H9 (cell line): ENCODE measurements at places on chromosomes 7 and 10.

GRCh38 chr10:99993701-99994689 is 15.8 kb downstream of the DNMBP start:
- H3K27me3 ChIP-seq, result no peaks in the 10 kb centered on the region
- no peak for DNase-seq
- no peak overlapping the region for H3K4me3 ChIP-seq
- H3K36me3 ChIP-seq, result no peaks in the 10 kb centered on the region
- no peaks in the 10 kb centered on the region for H3K4me1 ChIP-seq

- H3K4me1 ChIP-seq, result no peaks in the 10 kb centered on the region; the same call in 1 of the 2 replicates
- no peak overlapping the region for H3K27ac ChIP-seq
- no peak overlapping the region for H3K4me3 ChIP-seq
- no peak for DNase-seq
- H3K27me3 ChIP-seq, result no peaks in the 10 kb centered on the region
Measured at GRCh38 chr10:61752111-61753011, 89.6 kb downstream of the CABCOCO1 start.

DNA sequence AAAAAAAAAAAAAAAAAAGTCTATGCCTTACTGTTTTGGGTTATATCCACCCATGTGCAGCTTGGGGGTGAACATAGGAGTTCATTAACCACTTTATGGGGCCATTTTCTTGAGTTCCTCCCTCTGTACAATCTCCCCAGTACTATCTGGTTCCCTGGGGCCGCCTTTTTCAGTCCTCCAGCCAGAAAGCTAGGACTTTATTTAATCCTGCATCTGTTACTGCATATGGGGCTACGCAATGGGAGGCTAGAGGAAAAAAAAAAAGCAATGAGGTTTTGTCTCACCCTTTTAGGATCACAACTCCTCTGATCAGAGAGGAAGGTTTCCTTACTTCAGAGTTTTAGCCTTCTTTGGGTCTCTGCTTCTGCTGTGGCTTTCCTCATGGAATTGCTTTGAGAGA is 51.0 kb downstream of the BTRC start:
- no peaks in the 10 kb centered on the region for H3K36me3 ChIP-seq
- H3K27ac ChIP-seq, result no peak overlapping the region

GRCh38 chr7:75977743-75978142 is 16.7 kb downstream of the TMEM120A start:
- H3K27me3 ChIP-seq, result no peaks in the 10 kb centered on the region
- no peak overlapping the region for H3K4me3 ChIP-seq
- no peak for DNase-seq
- peaks cover 39% of the 10 kb centered on the region for H3K36me3 ChIP-seq
- H3K27ac ChIP-seq, result no peak overlapping the region

DNA sequence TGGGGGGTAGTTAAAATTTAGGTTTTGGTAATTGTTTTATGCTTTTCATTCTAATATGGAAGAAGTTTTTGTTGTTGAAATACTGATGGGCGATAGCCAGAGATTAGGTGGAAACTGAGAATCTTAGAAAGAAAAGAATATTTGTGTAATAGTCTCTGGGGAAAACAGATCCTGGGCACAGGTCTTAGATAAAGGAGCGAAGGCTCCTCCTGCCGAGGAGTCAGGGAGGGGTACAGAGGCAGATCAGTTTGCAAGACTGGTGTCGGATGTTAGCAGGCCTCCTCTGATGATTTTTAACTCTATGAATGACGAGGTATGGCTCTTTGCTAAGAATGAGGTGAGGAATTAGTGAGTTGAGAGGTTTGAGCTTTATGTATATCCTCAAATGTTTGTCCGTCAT is 339.7 kb downstream of the HGF start:
- no peak overlapping the region for H3K4me3 ChIP-seq
- no peak overlapping the region for H3K27ac ChIP-seq
- no peak for DNase-seq
- no peaks in the 10 kb centered on the region for H3K27me3 ChIP-seq

- peaks cover 4% of the 10 kb centered on the region; the same call in 2 of the 3 replicates for H3K36me3 ChIP-seq
- H3K4me3 ChIP-seq, result no peak overlapping the region
- no peaks in the 10 kb centered on the region for H3K27me3 ChIP-seq
Measured at GRCh38 chr7:78703391-78703790, 750.1 kb downstream of the MAGI2 start.

GRCh38 chr7:50818324-50818723 is 35.6 kb upstream of the GRB10 start:
- H3K36me3 ChIP-seq, result no peaks in the 10 kb centered on the region
- H3K27ac ChIP-seq, result no peak overlapping the region
- peaks cover 7% of the 10 kb centered on the region; the same call in 1 of the 2 replicates for H3K4me1 ChIP-seq
- H3K4me3 ChIP-seq, result no peak overlapping the region
- no peaks in the 10 kb centered on the region for H3K27me3 ChIP-seq
- no peak for DNase-seq

GRCh38 chr7:16794986-16795385 is 9.8 kb downstream of the AGR2 start:
- H3K4me1 ChIP-seq, result no peaks in the 10 kb centered on the region
- no peak overlapping the region for H3K27ac ChIP-seq
- no peaks in the 10 kb centered on the region for H3K36me3 ChIP-seq
- no peak overlapping the region for H3K4me3 ChIP-seq
- no peak for DNase-seq

DNA sequence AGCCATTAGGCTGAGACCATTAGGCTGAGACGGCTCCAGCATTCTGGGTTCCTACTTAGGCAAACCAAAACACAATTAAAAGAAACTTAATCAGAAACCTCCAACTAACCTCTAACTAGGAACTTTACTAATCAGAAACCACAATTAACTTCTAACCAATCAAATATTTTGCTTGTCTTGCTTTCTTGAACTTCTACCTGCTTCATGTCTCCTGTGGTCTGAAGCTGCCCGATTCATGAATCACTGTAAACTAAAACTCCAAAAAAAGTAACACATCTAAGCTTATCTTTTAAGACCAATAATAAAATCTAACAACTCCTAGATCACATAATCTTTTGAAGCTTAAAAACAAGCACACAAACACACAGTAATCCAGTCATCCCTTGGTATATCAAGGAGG is 76.1 kb downstream of the PDSS1 start:
- H3K4me3 ChIP-seq, result no peak overlapping the region
- no peaks in the 10 kb centered on the region for H3K27me3 ChIP-seq
- H3K36me3 ChIP-seq, result no peaks in the 10 kb centered on the region
- no peak for DNase-seq
- H3K4me1 ChIP-seq, result no peaks in the 10 kb centered on the region

DNA sequence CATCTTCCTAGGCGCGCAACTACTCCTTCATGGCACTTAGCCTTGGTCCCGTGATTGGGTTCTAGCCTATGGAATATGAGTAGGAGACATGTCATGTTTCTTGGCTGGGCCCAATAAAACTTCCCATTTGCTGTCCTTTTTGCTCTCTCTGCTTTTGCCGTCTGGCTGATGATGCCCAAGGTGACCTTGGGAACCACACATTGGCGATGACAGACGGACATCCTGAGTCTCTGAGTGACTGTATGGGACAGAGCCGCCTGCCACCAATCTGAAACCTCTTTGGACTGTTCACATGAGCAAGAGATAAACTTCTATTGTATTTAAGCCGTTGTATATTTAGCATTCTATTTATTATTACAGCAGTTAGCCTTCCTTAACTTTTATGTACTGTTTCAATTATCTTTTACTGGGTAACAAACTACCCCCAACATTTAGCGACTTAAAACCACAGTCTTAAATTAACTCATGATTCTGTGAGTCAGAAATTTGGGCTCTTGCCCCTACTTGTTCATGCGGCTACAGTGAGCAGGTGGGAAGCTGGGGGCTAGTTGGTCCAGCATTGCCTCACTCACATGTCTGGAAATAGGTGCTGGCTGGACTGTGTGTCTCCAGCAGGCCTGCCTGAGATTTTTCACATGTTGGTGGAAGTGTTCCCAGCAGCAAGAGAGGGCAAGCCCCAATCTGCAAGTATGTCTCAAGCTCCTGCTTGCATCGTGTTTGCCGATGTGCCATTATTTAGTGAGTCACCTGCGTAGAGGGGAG is 71.7 kb downstream of the NOD1 start:
- H3K4me1 ChIP-seq, result no peaks in the 10 kb centered on the region
- no peak overlapping the region for H3K27ac ChIP-seq
- peaks cover 11% of the 10 kb centered on the region for H3K36me3 ChIP-seq
- DNase-seq, result no peak

GRCh38 chr7:80249184-80249583 is 114.6 kb downstream of the GNAI1 start:
- no peak for DNase-seq
- H3K27me3 ChIP-seq, result no peaks in the 10 kb centered on the region
- no peak overlapping the region for H3K4me3 ChIP-seq
- H3K4me1 ChIP-seq, result no peaks in the 10 kb centered on the region
- no peak overlapping the region for H3K27ac ChIP-seq

GRCh38 chr7:13560441-13560840 is 429.0 kb downstream of the ETV1 start:
- H3K36me3 ChIP-seq, result no peaks in the 10 kb centered on the region
- H3K27me3 ChIP-seq, result no peaks in the 10 kb centered on the region
- no peak for DNase-seq
- no peak overlapping the region for H3K27ac ChIP-seq
